ENCODE measurements at places on chromosomes 13 and 19.

- DNase-seq, result no peak
Observed at GRCh38 chr13:41327994-41328790, 17.1 kb downstream of the NAA16 start.

DNA sequence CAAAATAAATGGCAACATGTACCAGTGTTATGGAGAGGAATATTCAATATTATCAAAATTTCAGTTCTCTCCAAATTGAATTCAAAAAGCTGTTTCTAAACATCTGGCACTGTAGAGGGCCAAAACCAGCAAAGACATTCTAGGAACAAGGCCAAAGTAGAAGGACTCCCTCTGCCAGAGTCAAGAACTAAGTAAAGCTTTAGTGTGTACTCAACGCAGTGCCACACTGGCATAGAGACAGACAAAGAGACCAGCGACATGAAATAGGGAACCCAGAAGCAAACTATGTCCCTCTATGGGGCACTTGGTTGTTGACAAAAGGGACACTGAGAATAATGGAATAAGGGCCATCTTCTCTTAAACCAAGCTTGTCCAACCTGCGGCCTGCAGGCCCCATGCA lies 15.6 kb downstream of the SCGB2B2 start:
- no peak for DNase-seq

DNA sequence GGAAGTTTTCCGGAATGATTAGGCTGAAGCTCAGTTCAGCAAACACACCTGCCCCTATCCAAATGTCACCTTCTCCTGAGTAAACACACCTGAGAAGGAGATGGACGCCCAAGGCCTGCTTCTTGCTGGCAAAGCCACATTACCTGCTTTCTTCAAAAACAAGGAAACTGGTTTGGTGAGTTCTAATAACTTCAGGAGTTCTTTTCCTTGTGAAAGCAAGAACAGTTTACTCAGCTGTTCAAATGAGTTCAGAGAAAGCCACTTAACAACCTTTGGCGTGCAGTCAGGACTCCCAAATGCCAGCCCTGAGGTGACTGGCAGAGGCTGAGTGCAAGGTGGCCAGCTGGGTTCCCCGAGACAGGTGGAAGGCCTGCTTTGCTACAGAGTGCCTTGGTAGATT lies 160.5 kb downstream of the STK24 start:
- peak; percentile 87 for DNase-seq

- peak; percentile 54 for DNase-seq
Observed at GRCh38 chr19:17996826-17997316, 11.1 kb upstream of the ARRDC2 start.

- no peak for DNase-seq
Observed at GRCh38 chr19:49613374-49613773, 22.4 kb downstream of the PRR12 start.

GRCh38 chr13:104701591-104701990 lies 1635.4 kb upstream of the SLC10A2 start:
- no peak for DNase-seq

Data from NCI-H774 (cell line).